ENCODE measurements at places on chromosomes 1 and 21. TPM values are rescaled to one million over a fixed set of nuclear protein-coding genes. Genes with fewer than 3 reads are reported as not detected.

GRCh38 chr1:164466429-164466828 is 92.6 kb upstream of the PBX1 start:
- DNase-seq = no peak

DNA sequence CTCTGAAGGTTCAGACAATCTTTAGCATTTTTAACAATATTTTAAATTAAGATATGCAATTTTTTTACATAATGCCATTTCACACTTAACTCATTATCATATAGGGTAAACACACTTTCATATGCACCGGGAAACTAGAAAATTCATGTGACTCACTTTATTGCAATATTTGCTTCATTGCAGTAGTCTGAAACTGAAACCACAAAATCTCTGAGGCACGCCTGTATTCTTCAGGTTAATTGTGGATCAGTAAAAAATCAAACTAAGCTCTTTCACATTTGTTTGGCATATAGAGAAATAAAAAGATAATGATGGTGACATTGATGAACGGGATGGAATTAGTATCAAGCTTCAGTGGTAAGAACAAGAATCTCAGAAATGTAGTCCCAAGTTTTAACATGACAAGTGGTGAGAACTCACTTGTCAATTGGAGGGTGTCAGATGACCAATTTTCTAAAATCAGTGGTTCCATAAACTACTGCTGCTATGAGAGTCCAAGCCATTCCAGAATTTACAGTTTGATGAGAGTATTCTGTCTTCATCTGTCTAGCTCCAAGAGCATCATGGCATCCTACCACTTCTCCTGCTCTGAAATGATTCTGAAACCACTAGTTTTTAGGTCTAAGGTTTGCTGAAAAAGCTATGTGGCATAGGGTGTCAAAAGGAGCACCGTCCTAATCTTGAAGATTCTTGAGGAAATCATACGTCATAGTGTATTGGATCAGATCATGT is 281.0 kb downstream of the PTPRC start:
- no peak for DNase-seq

OR2T33 gene
- total RNA-seq = not detected

DNA sequence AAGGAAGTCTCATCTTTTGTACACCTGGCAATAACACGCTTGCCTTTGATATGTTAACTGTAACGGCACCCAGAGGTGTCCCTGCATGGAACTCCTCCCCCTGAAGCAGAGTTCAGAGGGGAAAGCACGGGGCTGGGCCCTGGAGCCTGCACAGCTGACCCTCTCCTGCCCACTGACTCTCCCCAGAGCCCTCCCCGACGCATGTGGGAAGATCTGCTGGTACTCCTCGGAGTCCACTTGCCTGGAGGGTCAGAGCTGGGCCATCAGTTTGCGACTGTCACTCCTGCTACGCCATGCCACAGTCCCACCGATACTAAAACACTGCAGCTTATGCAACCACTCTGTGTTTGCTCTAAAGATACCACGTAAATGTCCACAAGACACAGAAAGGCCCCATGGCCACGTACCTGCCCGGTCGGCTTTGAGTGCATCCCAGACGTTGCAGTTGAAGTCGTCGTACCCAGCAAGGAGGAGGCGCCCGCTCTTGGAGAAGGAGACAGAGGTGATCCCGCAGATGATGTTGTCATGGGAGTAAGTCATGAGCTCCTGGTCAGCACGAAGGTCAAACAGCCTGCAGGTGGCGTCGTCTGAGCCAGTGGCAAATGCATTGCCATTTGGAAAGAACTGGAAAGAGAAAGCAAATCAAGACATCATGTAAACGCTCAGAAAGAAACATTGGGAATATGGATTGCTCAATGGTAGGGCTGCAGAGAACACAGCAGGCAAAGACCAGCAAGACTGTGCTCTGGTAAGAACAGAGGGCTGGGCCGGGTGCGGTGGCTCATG is 10.6 kb upstream of the NADK start:
- no peak for DNase-seq

DNA sequence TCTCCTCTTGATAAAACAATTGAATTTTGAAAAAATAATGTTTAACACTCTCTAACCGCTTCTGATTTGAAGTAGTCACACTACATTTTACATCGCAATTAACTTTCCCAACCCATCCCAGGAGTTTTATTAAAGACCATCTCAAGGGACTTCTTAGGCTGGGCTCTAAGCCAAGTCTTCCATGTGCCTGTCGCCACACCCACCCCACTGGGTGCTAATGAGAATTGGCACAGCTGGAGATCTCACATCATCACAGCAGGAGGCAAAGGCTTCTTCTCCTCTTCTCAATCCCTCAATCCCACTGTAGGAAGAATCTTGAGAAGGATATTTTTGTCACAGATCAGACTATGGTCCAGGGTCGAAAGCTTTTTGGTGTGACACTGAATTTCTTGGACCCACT is 328.9 kb downstream of the NUF2 start:
- no peak for DNase-seq

NME7 gene
- 16.2 TPM for total RNA-seq

DNA sequence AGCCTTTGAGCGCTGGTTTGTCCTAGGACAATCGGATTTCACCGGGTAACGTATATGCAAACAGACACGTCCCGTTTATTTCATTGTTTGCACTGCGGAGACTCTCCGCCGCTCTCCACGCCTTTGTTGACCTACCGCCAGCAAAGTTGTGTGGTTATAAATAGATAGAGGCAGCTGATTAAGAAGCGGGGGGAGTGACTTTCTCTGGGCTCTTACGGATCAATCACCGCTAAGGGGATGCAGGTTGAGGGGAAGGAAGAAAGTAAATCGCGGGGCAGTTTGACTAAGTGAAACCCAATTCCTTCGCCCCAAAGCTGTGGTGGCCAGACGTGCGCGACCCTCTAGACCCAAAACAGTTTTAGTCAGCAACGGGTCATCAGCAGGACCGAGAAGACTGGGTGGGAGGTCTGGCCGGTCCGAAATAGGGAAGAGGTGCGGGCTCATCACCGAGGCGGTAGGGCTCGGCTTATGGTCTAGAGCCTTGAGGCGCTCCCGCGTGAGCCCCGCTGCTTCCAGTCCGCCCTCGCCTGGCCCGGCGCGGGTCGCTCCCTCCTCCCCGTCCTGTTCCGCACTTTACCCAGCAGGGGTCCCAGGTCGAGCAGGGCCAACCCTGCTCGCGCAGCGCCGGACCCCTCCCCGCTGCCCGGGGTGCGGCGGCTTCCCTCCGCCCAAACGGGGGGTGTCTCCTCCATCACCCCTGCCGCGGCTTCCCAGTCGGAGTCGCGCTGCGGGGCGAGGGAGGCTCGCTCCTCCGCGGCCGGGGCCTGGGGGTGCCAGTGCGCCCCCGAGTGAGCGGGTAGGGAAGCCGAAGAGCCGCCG is 120.8 kb upstream of the RRP15 start:
- DNase-seq = no peak

GRCh38 chr1:224201383-224201782 is 18.3 kb downstream of the DEGS1 start:
- no peak for DNase-seq

CASZ1 gene
- total RNA-seq = 1.2 TPM
